ENCODE measurements at places on chromosomes 13 and 19.

DNA sequence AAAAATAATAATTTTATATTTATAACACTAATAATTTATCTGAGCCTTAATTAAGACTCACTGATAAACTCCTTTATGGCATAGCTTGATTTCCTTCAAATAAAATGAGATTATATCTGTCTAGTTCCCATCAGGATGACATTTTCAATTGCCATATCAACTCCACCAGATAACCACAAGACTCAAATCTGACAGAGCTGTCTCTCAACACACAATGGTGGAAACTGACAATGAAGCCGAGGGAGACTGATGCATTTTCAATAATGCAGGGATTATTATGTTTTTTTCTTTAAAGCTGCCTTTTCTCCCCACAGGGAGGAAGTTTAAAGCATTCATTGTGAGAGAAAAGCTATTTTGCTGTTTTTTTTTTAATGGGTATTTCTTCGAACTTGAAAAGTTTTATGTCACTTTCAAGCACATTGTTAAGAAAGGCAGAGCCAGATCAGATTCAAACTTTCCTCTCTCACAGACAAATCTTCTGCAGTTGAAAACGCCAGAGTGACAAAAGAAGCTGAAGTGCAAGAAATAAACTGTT is 1326.9 kb upstream of the MIR17HG start:
- no peak for DNase-seq

- peak; percentile 71 for DNase-seq
These were observed 446.0 kb downstream of the FOXO1 start for GRCh38 chr13:40220299-40220935.

GRCh38 chr13:37685206-37685605 is 86.6 kb upstream of the POSTN start:
- no peak for DNase-seq

DNA sequence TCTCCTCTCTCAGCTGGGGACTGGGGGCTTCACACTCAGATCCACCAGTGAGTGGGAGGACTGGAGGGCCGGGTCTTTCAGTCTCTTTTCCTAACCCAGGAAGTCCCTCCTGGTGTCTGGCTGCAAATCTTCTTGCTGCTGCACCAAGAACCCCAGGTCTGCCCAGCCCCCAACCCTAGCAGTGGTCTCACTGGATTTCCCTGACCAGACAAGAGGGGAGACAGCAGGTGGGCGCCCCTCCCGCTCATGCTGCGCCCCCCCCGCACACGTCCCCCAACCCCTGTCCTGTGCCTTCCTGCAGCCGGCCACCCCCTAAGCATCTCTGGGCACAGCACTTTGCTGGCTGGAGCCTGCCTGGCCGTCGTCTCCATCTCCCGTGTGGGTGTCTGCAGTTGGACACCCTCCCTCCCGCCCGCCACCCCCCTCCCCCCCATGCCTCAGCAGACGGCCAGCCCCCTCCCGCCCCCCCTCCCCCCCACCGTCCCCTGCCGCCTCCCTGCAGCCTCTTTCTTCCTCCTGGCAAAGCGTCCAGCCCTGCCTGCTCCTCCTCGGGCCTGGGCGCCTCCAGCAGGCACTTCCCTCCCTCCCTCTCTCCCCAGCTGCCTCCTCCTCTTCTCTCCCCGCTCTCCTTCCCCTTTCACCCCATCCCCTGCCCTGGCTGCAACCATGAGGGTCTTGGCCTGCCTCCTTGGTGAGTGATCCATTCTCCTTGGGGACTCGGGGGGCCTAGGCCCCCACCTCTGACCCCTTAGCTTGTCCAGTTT is at the start of gene SSC5D:
TSS of gene SSC5D (plus strand) at position 513 of the 764 bp plus-strand sequence. CDS start at position 667, 154 bp downstream.
- DNase-seq: no peak

Measured in activated naive CD4-positive, alpha-beta T cell treated with anti-CD3 and anti-CD28 coated beads for 36 hours (primary cell).